CD14-positive monocyte (primary cell): ENCODE measurements at places on chromosomes 4 and X.

- DNase-seq: peak; percentile 14
Observed at GRCh38 chr4:106369456-106370060, 980 bp upstream of the GIMD1 start.

GRCh38 chr4:188665491-188666457, 526.5 kb downstream of the TRIML1 start:
- DNase-seq: no peak

DNA sequence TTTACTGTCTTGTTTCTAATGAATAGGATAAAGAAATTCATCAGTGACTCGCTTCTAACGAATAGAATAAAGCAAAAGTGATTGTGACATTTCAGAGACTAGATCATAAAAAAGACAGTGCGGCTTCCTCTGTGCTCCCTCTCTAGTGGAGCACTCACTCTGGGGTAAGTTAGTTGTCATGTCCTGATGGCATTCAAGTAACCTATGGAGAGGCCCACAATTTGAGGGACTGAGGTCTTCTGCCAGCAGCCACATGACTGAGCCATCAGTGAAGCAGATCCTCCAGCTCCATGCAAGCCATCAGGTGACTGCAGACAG, 72.4 kb downstream of the YIPF6 start:
- no peak for DNase-seq

DNA sequence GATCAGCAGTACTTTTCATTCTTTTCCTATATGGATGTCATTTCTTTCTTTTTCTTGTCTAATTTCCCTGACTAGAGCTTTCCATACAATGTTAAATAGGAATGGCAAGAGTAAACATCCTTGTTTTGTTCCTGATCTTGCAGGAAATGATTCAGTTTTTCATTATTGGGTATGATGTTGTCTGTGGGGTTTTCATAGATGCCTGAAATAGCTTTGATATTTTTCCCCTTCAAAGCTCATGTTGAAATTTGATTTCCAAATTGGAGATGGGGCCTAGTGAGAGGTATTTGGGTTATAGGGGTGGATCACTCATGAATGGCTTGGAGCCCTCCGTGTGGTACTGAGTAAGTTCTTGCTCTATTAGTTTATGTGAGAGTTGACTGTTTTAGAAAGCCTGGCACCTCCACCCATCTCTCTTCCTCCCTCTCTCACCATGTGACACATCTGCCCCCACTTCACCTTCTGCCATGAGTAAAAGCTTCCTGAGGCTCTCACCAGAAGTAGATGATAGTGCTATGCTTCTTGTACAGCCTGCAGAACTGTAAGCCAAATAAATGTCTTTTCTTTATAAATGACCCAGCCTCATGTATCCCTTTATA, 22.3 kb upstream of the VSIG1 start:
- no peak for DNase-seq
